ENCODE measurements at places on chromosomes 3 and 15.

DNA sequence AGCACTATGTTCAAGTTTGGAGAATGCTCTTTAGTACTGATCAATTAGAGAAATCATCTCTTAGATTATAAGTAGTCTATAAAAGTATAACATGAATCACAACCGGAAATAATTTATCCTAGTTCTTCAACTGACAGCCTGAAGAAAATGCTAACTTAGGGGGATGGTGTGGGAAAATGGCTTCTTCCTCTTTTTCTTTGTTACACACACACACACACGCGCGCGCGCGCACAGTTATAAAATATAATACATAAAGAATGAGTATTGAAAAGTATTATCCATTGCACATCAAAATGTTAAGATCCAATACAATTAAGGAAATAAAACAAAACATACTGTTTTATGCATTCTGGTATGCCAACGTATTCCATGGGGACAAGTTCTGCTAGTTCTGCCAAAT lies 11.2 kb upstream of the GTF2A2 start:
- no peak for DNase-seq

GRCh38 chr3:174776123-174776522 lies 83.0 kb upstream of the NAALADL2 start:
- DNase-seq, result no peak

- DNase-seq, result no peak
Observed at GRCh38 chr3:11991751-11992150, 12.4 kb upstream of the SYN2 start.

DNA sequence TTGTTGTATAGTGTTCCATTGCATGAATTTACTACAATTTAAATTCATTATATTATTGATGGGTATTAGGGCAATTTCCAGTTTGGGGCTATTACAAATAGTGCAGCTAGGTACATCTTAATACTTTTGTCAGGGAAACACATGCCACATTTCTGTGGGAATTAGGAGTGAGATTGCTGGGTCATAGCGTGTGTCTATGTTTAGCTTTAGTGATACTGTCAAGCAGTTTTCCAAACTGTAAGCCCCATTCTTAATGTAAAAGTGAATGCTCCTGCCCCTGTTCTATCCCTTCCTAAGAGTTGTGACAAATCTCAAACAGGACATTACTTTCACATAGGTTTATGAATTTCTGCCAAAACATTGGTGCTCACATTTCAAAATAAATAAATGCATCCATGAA lies 184.5 kb upstream of the ANKRD28 start:
- no peak for DNase-seq

DNA sequence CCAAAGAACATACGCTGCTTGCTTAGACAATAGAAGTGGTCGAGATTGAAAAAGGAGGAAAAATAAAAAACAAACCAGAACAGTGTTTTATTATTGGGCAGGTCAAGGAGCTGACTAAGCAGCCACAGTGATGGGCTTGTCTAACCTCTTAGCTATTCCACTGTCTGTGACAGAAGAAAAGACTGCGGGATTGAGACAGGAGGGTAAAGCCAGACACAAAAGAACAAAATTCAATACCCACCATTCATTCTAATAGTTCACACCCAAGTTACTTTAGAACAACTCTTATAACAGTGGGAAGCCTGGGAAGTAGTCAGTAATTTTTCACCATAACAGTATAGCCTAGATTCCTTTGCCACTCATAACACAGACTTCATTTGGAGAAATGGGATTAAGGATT lies 435.4 kb downstream of the MFSD1 start:
- no peak for DNase-seq

DNA sequence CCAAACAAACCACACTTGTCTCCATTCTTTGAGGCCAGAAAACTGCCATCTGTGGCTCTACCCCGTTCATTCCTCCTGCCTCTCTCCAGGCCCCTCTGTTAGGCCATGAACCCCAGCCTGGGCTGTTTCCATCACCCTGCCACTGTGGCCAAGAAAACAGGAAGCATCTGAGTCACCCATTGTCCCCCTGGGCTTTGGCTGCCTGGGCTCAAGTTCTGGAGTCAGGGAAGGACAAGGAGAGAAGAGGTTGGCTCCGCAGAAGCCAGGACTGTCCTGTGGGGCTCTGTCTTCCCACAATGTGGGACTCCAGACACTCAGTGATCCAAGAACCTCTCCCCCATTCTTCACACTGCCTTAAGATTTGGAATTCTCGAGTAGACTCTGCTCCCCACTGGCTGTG lies 14.8 kb upstream of the LCTL start:
- DNase-seq, result no peak

DNA sequence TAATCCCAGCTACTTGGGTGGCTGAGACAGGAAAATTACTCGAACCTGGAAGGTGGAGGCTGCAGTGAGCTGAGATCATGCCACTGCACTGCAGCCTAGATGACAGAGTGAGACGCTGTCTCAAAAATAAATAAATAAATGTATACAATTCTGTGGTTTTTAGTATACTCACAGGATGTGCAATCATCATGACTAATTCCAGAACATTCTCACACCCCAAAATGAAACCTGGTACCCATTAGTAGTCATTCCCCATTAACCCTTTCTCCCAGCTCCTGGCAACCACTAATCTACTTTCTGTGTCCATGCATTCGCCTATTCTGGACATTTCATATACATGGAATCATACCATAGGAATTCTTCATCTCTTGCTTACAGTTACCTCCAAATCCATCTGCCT lies 44.5 kb downstream of the LRRFIP2 start:
- DNase-seq, result no peak

DNA sequence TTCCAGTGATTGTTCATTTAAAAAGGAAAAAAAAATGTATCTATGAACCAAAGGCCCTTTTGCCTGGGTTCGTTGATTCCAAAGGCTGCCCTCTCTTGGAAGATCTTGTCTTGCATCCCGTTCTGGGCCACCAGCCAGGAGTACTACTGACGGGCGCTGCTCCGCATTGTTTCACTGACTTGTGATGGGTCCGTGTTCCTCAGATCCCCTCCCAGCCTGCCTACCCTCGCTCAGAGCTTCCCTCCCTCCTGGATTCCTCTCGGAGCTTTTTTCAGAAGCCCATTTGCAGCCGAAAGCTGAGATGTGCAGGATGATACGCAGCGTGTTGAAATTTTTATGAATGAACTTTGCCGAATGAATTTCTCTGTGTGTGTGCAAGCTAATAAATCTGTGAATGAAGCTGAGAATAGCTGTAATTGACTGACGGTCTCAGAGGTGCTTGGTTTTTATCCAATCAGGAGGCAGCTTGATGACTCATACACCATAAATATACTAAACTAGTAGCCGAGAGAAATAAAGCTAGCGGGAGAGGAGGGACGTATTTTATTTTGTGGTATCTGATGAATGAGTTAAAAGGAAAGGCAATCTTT lies at the start of gene SHC4:
TSS of gene SHC4 (minus strand) at position 396 of the 590 bp plus-strand sequence. CDS start 904 bp downstream, outside the sequence.
- DNase-seq, result no peak

DNA sequence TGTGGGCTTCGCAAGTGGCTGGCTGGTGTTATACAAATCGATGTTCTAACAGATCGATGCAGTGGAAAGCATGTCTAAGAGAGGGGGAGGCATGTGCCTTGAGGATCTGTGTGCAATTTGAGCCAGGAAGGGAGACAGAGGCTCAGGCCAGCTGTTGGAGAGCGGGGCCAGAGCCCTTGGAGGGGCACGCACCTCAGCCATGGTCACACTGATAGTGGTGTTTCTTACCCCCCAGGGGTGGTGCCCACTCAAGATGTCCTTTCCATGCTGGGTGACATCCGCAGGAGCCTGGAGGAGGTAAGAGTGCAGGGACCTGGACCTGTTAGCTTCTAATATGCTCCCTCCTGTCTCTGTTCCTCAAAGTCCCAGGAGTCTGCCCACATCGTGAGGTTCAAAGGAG lies 3.8 kb upstream of the ABTB1 start:
- DNase-seq, result no peak

DNA sequence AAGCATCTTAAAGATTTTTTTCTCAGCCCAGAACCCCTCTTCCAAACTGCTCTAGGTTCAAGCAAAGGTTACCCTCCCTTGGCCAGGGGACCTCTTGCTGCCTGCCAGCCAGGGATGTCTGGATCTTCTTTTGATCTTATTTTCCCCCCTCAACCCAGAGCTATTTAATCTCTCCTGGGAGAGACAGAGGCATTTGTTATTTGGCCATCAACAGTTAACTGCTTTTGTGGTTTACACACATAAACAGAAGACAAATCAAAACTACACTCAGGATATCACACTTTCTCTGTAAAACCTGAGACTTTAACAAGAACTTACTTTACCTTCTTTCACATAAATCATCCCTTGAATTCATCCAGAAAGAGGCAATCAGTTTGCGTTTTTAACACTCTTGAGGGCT lies 272.5 kb downstream of the THSD4 start:
- no peak for DNase-seq

GRCh38 chr3:174529298-174529697 lies 329.8 kb upstream of the NAALADL2 start:
- DNase-seq, result no peak

DNA sequence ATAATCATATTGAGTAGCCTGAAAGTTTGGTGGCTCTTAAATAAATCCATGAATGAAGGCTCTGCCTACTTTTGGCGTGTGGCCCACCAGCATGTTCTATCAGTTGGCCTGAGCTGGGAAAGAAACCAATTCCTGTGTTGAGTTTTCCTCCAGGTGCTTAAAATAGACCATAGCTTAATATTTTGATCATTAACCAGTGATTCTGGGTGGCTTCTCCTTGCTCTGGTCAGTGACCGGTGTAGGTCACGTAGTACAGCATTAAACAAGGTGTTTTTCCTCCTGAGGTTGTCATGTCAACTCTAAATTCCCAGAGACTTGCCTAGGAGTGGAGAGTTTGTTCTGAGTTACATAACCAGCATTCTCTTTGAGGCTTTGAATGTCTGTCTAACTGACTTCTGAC lies 1.3 kb downstream of the HHLA2 start:
- no peak for DNase-seq

DNA sequence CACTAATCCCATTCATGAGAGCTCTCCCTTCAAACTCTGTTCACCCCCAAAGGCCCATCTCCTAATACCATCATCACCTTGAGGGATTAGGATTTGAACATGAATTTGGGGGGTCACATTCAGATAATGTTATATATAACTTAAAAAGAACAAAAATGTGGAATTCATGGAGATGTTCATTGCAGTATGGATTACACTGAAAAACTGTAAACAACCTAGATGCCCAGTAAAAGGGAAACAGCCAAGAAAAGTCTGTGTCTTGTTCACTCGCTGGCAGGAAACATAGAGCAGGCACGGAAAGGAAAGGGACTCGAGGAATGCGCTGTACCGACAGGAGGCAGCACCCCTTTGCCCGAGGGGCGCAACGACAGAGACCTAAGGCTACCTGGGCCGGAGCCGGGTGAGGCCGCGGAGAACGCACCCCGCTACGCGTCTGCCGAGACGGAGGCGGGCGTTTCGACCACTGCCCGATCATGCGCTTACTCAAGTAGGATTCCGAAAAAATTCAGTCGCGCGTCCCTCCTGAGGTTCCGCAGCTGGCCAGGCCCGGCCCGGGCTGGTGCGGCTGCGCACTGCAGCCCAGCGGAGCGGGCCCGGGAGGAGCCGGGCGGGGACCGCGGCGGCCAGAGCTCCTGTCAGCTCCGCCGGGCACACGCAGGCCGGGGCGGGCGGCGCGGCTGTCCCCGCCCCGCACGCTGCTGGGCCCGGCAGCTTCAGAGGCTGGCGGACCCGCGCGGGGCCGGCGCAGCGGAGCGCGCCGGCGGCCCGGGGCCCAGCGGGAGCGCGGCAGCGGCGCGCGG lies 862 bp upstream of the MAN2A2 start:
- DNase-seq, result peak; percentile 72

DNA sequence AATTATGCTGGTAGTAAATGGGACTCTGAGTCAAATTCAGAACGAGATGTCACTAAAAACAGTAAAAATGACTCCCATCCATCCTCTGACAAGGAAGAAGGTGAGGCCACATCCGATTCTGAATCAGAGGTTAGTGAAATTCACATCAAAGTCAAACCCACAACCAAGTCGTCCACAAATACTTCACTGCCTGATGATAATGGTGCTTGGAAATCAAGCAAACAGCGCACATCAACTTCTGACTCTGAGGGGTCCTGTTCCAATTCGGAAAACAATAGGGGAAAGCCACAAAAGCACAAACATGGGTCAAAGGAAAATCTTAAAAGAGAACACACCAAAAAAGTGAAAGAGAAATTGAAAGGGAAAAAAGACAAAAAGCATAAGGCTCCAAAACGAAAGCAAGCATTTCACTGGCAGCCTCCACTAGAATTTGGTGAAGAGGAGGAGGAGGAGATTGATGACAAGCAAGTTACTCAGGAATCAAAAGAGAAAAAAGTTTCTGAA lies 15.1 kb upstream of the ZBTB47 start:
- DNase-seq, result no peak

- no peak for DNase-seq
Observed at GRCh38 chr3:127175272-127175671, 17.7 kb upstream of the PRR23E start.

GRCh38 chr3:131216801-131217200 lies 164.8 kb upstream of the NUDT16 start:
- peak; percentile 55 for DNase-seq

Data from HS-27A (cell line).